Occipital lobe (tissue), 3 donors: ENCODE measurements at places on chromosomes 3 and 15. TPM values are rescaled to one million over a fixed set of nuclear protein-coding genes. Genes with fewer than 3 reads are reported as not detected.
A peak's percentile ranks its signal among the peaks of the same experiment; 100 is the strongest.

DNA sequence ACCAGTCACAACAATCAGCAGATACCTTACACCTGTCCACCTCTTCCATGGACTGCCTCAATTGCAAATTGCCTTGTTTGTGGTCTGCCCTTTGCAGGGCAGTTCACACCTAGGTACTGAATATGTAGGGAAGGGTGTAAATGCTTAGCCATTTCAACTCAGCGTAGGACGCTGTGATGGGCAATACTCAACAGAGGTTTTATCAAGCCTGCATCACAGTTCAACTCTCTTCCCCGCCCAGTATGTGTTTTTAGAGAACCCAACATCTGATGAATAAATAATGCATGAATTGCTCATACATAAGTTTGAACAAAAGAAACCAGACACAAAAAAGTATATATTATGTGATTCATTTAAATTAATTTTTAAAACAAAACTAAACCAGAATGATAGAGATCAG is 124.4 kb downstream of the P2RY1 start:
- no peak for DNase-seq

DNA sequence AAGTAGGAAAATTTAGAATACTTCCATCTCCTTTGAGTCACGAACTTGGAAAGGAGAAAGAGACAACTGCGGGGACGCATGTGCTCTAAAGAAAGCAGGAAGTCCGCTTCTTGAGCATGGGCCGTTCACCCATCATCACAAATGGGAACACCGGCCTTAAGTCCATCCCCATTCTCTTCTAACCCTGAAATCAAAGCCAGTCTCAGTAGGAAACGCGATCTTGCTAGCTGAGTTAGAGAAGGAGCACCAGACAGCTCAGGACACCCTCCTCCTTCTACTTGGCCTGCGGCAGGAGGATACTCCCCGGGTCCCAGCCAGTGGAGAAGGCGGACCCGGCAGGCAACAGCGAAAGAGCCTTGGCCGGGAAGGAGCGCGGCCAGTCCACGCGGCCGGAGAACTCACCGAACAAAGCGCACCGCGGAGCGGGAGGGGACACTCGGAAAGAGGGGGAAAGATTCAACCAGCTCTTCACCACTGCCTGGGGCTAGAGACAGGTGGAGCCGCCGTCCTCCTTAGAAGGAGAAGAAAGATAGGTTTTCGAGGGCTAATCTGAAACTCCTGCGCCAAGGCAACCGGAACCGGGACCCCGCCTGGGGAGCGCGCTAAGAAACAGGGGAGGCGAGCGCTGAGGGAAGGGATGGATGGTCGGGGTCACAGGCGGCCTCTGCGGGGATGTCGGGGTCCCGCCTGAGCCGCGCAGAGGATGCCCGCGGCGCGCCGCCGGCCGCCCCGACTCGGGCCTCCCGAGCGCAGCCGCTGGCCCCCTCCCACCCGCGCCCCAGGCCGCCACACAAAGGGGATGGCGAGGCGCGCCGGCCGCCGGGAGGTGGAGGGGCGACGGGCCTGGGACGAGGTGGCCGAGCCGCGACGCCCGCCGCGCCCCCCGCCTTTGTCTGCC is 818 bp downstream of the SLC4A7 start:
- peak; percentile 46 for DNase-seq

DNA sequence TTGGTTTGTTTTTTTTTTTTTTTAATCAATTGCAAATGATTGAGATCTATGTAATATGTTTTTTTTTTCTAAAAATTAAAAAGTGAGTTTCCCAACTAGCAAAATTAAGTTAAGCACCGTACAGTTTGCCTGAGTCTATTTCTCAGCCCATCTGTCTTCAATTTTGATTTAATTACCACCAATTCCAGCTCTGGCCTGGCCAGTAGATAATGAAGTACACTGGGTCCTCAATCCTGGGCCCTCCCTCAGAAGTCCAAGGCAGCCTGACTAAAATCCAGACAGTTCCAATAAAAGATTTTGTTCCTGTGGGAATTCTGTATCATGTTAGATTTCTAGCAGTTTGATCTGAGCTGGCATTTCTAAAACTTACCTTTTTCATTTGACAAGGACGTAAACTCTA is 887.2 kb downstream of the NAALADL2 start:
- no peak for DNase-seq

- DNase-seq = no peak
Observed at GRCh38 chr3:25257026-25257425, 171.0 kb upstream of the RARB start.

GRCh38 chr3:53357458-53357857 is 10.1 kb upstream of the DCP1A start:
- no peak for DNase-seq

GRCh38 chr3:73405853-73406252 is 218.9 kb downstream of the PDZRN3 start:
- DNase-seq = no peak

DNA sequence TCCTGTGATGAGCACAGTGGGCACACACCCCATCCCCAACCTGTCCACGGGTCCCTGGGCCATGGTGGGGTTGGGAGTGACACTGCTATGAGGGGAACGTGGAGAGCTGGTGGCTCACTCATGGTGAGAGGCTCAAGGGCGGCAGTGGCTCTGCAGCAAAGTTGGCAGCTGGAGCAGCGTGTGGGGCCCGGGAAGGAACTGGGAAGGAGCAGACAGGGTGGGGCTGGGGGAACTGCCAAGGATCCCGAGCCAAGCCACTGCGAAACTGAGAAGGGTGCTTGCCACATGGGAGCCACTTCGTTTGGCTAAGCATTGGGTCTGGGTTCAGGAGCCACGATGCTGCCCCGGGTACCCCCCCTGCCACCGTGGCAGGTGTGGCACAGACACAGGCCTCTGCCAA is 80.1 kb downstream of the SNRK start:
- no peak for DNase-seq

DNA sequence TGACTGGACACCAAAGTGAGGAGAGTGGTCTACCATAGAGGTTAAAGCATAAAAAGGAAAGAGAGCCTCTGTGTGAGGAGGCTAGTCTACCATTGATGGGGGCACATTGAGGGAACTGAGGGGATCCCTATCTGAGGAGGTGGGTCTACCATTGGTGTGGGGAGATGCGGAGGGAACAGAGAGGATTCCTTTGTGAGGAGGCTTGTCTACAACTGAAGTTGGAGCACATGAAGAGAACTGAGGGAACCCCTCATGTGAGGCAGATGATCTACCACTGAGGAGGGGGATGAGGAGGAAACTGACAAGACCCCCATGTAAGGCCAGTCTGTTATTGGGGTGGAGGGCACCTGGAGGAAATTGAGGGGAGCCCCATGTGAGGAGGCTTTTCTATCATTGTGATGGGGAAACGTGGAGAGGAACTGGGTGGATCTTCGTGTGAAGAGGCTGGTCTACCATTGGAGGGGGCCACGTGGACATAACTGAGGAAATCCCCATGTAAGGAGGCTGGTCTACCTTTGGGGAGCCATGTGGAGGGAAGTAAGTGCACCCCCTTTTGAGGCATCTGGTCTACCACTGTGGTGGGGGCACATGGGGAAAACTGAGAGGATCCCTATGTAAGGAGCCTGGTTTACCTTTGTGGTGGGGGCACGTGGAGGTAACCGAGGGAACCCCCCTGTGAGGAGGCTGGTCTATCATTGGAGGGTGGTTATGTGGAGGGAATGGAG is 160.1 kb downstream of the FBLN2 start:
- DNase-seq = no peak

DNA sequence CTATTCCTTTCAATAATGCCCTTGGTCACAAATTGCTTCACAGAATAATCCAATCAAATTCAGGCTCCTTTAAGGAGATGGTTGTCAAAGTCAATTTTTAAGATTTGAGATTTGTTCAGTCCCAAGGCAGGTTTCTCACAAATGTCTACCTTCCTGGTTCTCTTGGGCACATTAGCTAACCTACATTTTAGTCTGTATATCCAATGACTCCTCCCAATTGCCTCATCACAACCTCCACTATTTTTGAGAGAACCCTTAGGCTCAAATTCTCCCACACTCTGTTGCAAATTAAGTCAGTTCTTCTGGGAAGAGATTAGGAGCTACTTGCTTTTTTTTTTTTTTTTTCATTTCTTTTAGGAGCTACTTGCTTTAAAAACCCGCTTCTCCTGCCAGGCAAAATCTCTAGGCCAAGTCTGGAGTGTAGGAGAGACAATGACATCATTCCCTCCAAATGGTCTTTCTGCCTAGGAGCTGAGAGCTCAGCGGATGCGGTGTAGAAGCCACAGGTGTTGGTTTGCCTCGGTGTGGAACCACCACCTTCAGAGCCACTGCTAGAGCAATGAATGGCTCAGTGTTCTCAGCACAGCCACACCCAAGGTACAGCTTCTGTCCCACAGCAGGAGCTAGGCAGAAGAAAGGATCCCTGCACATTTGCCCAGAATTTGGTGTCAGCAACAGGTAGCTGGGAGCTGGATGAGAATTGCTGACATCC is 10.0 kb upstream of the INO80 start:
- DNase-seq = no peak

- no peak for DNase-seq
Observed at GRCh38 chr15:95459273-95459672, 871.2 kb upstream of the NR2F2 start.

DNA sequence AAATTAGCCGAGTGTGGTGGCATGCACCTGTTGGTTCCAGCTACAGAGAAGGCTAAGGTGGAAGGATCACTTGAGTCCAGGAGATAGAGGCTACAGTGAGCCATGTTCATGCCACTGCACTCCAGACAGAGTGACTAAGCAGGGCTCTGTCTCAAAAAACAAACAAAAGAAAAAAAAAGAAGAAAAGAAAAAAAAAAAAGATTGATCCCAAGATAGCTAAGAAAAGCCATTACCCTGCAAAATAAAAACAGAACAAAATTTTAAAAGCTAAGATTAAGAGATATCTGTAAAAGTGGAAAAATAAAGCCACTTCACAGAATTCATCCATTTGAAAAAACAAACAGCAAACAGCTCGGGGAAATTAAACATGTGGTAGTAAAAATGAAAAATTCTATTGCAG is 23.8 kb downstream of the LRRC2 start:
- DNase-seq = no peak

DNA sequence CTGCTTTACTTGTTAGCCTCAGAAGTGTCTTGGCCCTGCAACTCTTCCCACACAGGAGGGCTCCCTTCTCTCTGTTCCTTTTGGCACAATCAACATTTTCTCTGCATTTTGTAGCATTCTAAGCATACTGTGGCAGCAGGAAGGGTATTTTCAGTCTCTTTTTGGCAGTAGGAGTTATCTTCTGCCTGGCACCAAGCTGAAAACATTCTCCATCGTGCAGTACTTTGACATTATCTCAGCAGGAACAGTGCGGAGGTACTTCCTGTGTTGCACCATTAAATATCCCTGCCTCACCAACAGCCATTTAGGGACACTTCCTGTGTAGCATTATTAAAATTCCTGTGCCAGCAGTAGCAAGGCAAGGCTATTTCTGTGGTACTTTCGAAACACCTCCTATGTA is 233.2 kb upstream of the SEMA6D start:
- no peak for DNase-seq

- peak; percentile 27 for DNase-seq
Observed at GRCh38 chr3:134473868-134474546, 11.8 kb downstream of the ANAPC13 start.

DNA sequence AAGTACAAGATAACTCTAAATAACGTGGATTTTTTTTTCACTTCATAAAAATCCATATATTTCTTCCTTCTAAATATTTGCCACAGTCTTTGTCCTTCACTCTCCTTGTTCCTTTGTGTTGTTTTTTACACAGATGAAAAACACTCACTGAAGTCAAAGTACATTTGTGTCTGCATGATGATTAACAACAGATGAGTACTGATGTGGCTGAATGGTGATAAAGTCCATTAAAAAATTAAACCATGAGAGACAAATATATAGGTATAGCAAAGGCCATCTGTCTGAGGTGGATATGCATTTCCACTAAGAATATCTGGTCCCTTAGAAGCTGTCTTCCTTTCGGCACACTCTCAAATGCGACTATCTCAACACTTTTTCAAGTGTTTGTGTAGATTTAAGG is 317.5 kb upstream of the MCTP2 start:
- no peak for DNase-seq

- peak; percentile 41 for DNase-seq
Observed at GRCh38 chr3:54146506-54147239, 24.3 kb downstream of the CACNA2D3 start.

GRCh38 chr3:18745472-18745871 is 320.3 kb upstream of the SATB1 start:
- no peak for DNase-seq

GRCh38 chr15:35627696-35628095 is 81.7 kb upstream of the DPH6 start:
- DNase-seq = no peak

DNA sequence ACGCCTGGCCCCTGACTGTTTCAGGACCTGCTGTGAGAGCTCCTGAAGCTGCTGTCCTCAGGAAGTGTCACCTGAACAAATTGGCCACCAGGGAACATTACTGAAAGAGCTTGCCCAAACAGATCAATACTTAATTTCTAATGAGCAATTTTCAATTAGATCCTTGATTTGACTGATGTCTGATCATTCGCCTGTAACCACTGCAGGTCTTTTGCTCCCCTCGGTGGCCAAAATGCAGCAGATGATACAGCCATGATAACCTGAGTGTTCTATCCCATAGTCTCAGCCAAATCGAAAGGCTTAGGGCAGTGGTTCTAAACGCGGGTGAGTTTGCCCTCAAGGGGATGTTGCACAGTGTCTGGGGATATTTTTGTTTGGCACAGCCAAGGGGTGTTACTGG is 57.6 kb upstream of the MEX3B start:
- no peak for DNase-seq

DNA sequence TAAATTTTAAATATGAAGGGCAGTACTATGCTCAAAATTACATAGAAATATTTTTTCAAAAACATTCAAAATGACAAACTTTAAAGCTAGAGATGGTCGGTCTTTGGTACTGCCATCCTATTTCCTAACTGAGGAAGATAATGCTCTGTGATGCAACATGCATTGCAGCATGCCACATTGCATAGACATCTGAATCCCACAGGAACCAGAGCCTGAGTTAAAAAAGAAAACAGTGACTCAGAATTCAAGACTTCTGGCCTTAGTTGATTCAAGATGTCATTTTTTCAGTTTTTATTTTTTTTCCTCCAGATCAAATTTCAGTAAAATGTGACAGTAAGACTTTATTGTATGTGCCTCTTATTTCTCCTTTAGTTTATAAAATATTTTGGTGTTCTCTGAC is 33.1 kb downstream of the TP63 start:
- DNase-seq = no peak

DNA sequence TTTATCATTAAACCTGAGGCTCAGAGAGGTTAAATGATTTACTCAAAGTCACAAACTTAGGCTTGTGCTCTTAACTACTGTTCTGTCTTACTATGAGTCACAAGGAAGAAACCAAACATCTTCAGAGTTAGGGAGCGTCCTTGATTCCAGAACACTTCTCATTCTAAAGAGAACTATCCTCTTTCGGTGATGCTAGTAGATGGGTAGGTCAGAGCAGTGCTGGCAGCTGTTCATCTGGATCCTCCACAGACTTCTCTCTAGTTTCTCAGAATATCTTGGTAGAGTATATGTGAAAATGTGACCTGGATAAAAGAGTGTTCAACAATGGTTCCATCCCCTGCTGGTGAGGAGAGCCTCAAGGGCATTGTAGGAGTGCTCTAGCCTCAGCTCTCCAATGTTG is 3.3 kb downstream of the ARL6IP5 start:
- DNase-seq = no peak

LRRC49 gene
- 173 TPM for total RNA-seq

HIGD2B gene
- 0.47 TPM for total RNA-seq

CELSR3 gene
- 34.5 TPM for total RNA-seq

GLDN gene
- total RNA-seq = 2.3 TPM

KIF15 gene
- total RNA-seq = 6.4 TPM

MUC4 gene
- total RNA-seq = not detected

WDR48 gene
- 118 TPM for total RNA-seq

IL5RA gene
- total RNA-seq = 0.78 TPM

CCDC9B gene
- 1.6 TPM for total RNA-seq

SNRPN gene
- total RNA-seq = 175 TPM
